ENCODE measurements at places on chromosomes 11 and 22. TPM values are rescaled to one million over a fixed set of nuclear protein-coding genes. Genes with fewer than 3 reads are reported as not detected.

GRCh38 chr11:18063125-18063524 is 17.1 kb upstream of the TPH1 start:
- DNase-seq = no peak

Gene ART1
- not detected for total RNA-seq

Gene TXNRD2
- total RNA-seq = 42.8 TPM

- peak; percentile 55 for DNase-seq
Observed at GRCh38 chr22:30680991-30681770, 13.5 kb upstream of the OSBP2 start.

Gene SMTN
- 91.5 TPM for total RNA-seq

Gene SLN
- 2.8 TPM for total RNA-seq

Gene GAL
- 0.89 TPM for total RNA-seq

Gene UBQLNL
- total RNA-seq = not detected

- DNase-seq = peak; percentile 31
Observed at GRCh38 chr11:1532606-1533341, 39.3 kb downstream of the DUSP8 start.

DNA sequence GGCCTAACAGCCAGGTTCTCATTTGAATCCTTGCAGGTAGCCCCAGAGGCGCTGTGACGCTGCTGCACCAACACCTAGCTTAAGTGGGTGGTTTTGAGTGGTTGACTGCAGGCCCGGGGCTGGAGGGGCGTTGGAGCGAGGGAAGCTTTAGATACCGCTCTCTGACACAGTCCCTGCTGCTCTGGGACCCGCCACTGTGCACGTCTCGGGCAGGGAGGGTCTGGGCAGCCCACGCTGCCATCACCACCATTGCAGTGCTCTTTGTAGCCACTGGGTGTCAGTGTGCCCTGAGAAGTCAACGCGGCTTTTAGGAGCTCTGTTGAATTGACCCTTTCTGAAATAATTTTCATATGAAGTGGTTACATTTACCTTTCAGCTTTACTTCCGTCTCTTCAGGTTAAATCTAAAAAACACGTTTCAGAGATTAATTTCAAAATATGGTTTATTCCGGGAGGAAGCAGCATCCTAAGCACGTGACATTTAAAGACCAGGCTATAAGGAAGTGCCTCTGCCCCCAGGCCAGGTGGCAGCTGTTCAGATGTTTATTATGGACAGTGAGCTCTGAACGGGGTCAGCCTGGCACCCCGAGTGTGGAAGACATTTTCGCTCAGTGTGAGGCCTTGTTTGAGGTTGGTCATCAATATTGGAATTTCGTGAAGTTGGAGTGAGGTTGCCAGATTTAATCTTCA is 30.9 kb upstream of the PARVB start:
- peak; percentile 48 for DNase-seq

Gene SAA4
- not detected for total RNA-seq

- no peak for DNase-seq
Observed at GRCh38 chr11:57674251-57674650, 6.3 kb downstream of the ZDHHC5 start.

DNA sequence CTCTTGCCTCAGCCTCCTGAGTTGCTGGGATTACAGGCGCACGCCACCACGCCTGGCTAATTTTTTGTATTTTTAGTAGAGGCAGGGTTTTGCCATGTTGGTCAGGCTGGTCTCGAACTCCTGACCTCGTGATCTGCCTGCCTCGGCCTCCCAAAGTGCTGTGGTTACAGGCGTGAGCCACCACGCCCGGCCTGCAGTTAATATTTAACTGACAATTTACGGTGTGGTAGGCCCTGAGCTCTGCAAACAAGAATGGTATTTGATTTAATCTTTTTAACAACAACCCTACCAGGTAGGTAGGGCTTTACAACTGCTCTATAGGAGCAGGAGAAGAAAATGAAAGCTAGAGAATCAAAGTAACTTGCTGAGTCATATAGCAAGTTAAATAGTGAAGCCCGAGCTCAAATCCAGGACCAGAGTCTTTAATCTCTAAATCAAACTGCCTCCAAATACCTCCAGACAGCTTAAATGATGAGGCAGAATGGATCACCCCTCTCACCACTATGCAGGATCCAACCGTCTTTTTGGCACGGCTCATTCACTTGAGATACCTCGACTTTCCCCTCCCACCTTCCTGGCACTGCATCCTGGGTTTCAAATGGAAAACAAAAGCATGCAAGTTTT is 9.4 kb downstream of the UEVLD start:
- no peak for DNase-seq

Gene ARVCF
- 28.9 TPM for total RNA-seq

GRCh38 chr11:5291207-5291838 is 10.4 kb downstream of the OR51B4 start:
- DNase-seq = no peak

DNA sequence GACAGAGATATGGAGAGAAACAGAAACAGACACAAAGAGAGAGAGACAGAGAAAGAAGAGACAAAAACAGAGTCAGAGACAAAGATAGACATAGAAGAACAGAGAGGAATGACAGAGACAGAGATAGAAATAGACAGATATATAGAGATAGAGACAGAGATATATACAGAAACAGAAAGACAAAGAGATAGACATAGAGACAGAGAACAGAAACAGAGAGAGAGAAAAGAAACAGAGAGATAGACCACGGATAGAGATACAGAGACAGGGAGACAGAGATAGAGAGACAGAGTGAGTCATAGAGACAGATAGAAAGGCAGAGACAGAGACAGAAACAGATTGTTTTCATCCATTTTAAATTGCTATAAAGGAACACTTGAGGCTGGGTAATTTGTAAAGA is 12.3 kb upstream of the MPEG1 start:
- DNase-seq = no peak

DNA sequence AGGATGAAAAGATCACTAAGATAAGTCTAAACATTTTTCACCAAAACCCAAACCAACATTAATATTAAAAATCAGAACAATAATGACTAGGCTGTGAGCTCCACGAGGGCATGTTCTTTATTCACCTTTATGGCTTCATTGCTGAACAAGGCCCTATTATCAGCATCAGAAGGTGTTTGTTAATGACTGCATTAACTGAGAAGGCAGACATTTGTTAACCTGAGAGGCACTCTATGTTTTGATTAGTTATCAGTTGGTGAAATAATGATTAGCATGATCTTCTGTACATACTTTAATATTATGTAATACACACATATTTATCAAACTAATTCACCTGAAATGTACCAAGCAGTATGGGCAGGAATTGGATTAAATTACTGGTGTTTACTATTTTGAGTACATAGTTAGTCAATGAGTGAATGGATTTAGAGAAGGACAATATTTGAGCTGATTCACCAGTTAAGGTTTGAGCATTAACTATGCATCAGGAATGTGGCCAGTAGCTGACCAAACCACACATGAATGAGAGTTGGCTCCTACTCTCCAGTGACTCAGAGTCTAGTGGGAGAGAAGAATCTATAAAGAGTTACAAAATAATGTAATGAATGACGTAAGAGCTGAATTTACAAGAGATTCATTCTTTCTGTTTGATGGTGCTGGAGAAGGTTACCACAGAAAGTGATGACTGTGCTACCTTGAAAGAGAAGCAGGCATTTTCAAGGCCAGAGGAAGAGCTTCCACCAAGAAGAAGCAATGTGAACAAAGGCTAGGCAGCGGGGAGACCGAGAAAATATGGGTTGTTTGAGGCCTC is 6.7 kb downstream of the IL18 start:
- no peak for DNase-seq

Gene APOA4
- total RNA-seq = not detected

Gene APOA1
- 0.72 TPM for total RNA-seq

Gene CHADL
- 34.2 TPM for total RNA-seq

DNA sequence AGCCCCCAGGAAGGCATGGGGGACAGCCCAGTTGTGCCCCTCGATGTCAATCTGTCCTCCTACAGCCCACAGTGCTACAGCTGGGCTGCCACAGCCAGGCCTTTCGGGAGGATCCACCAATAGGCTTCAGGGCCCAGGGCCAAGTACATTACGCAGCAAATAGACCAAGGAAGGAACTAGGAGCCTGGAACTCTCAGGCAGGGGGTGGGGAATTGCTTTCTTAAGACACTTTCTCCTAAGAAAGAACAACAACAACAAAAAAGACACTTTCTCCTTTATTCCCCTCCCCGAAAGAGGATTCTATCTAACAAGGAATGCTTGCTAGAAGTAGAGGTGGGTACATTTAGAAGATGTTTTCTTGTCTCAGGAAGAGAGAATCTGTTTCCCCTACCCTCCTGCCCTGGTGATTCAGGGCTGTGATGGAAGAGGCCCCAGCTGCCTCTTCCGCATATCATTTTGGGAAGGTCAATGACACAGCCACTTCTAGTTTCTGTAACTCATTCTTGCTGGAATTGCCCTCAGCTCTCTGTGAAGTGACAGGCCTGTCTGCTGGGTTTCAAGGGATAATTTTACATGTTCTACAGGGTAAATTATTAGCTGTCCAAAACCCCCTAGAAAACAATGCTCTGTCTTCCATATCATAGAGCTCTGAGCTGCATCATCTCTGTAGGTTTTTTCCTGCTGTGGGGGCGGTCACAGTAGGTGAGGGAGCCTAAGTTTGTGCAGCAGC is 6.0 kb upstream of the MALAT1 start:
- DNase-seq = peak; percentile 87

DNA sequence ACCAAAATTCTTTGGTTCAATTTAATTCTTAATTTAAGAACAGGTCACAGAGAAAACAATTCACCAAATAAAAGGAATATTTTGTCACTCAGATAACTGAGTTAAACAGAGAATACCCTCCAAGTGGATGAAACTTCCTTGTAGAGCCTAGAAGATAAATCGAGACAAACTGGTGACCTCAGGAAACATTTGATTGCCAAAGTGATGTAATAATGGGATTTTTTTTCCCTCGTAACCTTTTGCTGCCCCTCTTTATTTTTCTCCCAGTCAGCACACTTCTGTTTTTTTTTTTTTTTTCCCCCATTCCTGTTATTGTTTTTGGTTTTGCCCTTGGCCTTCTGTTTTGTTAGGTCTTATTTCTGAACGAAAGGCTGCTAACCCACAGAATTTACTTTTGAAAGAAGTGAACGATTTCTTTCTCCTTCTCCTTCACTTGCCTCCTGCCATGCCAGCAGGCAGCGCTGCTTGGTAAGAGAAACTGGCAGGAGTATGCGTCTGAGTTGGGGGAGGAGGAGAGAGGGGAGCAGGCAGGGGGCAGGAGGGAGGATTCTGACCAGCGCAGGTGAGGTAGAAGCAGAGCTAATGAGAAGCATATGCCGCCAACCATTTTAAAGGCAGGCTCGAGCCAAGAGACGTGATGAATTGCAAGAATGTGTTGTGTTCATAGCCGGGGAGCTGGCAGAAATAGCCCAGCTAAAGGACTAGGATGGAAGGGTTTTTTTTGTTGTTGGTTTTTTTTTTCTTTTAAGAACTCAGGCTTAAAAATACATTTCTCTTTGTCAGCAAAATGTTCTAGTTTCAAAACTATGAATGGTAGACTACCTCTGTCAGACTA is 121.9 kb upstream of the MTMR2 start:
- peak; percentile 44 for DNase-seq

DNA sequence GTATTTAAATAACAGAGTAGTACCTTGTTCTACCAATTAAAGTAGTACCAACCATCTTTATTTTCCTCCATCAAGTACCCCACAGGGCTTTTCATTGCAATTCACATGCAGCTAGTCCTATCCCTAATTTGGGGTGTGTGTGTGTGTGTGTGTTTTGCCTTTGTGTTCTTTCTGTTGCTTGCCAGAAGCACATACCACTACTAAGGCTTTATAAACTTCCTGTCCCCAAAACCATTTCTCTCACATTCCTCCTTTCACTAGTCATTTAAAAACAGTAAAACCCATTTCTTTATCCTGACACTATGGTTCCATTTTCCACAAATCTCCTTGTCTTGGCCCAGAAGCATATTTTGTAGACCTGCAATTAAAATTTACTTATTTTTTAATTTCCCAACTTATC is 54.6 kb downstream of the SLC36A4 start:
- DNase-seq = no peak

Gene MOV10L1
- 3.1 TPM for total RNA-seq

DNA sequence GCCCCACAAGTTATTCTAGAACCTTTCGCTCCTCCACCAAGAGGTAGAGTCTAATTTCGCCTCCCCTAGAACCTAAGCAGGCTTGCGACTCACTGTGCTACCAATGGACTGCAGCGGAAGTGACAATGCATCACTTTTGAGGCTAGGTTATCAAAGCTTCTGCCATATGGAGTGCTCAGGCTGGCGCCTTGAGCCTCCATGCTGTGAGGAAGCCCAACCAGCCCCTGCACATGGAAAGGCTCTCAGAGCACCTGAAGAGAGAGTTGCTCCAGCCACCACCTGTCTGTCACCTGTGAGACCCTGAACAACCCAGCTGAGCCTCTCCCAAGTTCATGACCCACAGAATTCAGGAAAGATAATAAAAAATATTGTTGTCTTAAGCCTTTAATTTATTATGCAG is 29.3 kb upstream of the CBX7 start:
- DNase-seq = no peak

Data from dorsolateral prefrontal cortex (tissue), 122 donors.